Panc1 (cell line): ENCODE measurements at places on chromosomes 7 and 10. TPM values are rescaled to one million over a fixed set of nuclear protein-coding genes. Genes with fewer than 3 reads are reported as not detected.

GRCh38 chr7:147700702-147701101 is 889.9 kb upstream of the C7orf33 start:
- no peak overlapping the region for H3K27ac ChIP-seq
- DNase-seq = no peak
- H3K4me3 ChIP-seq = no peak overlapping the region
- no peaks in the 10 kb centered on the region for H3K4me1 ChIP-seq
- no peaks in the 10 kb centered on the region for H3K27me3 ChIP-seq

DNA sequence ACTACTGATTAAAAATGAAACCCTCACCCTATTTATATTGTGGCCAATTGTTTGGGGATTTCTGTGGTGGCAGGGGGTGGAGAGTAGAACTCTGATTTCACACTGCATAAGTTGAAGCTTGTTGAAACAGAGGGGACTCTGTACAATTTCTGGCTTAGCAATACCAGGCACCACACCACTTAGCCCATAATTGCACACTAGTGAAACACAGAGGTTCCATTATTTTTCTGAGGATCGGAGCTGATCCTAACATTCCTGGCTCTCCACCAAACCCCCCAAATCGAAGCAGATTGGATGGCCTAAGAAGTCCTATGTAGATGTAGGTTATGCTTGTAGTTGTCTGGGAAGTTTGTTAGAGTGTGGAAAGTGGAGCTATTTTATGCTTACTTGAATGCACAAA is 47.0 kb downstream of the PTN start:
- DNase-seq = no peak
- no peak overlapping the region for H3K4me3 ChIP-seq
- no peaks in the 10 kb centered on the region for H3K27me3 ChIP-seq
- no peaks in the 10 kb centered on the region for H3K36me3 ChIP-seq

- H3K36me3 ChIP-seq = no peaks in the 10 kb centered on the region
- no peak overlapping the region for H3K4me3 ChIP-seq
- no peaks in the 10 kb centered on the region for H3K27me3 ChIP-seq
These were observed 479.7 kb downstream of the ATRNL1 start for GRCh38 chr10:115572740-115573455.

GRCh38 chr7:122200888-122201287 is 56.8 kb upstream of the AASS start:
- H3K27me3 ChIP-seq = no peaks in the 10 kb centered on the region
- no peak overlapping the region for H3K4me3 ChIP-seq
- no peak for DNase-seq
- H3K36me3 ChIP-seq = no peaks in the 10 kb centered on the region
- no peak overlapping the region for H3K27ac ChIP-seq

GRCh38 chr7:100779359-100779758 is 46.0 kb downstream of the ZAN start:
- no peaks in the 10 kb centered on the region for H3K27me3 ChIP-seq
- no peak overlapping the region for H3K4me3 ChIP-seq
- H3K4me1 ChIP-seq = no peaks in the 10 kb centered on the region
- no peaks in the 10 kb centered on the region for H3K36me3 ChIP-seq
- no peak for DNase-seq
- no peak overlapping the region for H3K27ac ChIP-seq

DNA sequence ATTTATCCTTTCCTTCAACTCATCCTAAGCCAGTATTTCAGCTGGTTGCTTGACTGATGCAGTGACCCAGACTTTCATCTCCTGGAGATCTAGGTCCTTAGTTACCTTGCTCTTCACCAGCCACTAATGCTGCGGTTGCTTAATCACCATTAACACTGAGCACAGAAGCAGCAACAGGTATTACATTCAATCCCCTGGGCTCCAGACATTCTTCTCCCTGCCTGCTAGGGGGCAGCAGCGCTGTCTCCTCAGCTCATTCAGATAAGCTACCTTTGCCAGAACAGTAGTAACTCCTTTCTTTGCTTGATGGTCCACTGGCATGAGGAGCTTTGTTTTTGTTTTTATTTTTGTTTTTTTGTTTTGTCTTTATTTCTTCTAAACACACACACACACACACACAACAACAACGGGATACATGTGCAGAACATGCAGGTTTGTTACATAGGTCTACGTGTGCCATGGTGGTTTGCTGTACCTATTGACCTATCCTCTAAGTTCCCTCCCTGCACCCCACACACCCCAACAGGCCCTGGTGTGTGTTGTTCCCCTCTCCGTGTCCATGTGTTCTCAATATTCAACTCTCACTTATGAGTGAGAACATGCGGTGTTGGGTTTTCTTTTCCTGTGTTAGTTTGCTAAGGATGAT is 1043.2 kb upstream of the C7orf33 start:
- no peak overlapping the region for H3K4me3 ChIP-seq
- no peaks in the 10 kb centered on the region for H3K4me1 ChIP-seq
- H3K36me3 ChIP-seq = no peaks in the 10 kb centered on the region

DNA sequence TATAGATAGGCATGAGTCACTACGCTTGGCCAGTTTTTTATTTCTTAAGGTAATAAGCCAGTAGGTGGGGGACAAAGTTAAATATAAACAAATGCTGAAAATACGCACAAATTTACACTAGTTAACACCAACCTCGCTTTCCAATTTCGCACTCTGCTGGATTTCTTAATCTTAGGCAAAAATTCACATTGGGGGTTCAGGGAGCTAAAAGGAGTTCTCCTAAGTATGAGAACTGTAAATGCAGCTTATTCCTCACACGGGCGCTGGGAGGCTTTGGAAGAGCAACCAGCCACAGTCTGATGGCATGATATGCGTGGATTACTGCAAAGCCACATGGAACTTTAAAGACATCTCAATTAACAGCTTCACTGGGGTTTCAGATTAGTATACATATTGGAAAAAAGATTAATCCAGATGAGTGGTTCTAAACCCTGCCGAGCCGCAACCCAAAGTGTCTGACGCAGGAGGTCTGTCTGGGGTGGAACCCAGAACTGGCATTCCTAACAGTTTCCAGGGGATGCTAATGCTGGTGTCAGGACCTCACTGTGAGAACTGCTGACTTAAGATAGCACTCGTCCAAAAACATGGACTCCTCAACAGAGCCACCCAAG is 16.2 kb downstream of the TNS3 start:
- no peak overlapping the region for H3K4me3 ChIP-seq
- peak overlapping the region; percentile 100 for H3K27ac ChIP-seq
- 0 out of 2 replicates have a peak, but pooled peaks cover 7% of the 10 kb centered on the region for H3K36me3 ChIP-seq
- H3K27me3 ChIP-seq = no peaks in the 10 kb centered on the region
- peaks cover 91% of the 10 kb centered on the region for H3K4me1 ChIP-seq

GRCh38 chr7:13411151-13411550 is 578.3 kb downstream of the ETV1 start:
- no peaks in the 10 kb centered on the region for H3K27me3 ChIP-seq
- no peak overlapping the region for H3K4me3 ChIP-seq
- DNase-seq = no peak
- no peak overlapping the region for H3K27ac ChIP-seq
- H3K36me3 ChIP-seq = no peaks in the 10 kb centered on the region

DNA sequence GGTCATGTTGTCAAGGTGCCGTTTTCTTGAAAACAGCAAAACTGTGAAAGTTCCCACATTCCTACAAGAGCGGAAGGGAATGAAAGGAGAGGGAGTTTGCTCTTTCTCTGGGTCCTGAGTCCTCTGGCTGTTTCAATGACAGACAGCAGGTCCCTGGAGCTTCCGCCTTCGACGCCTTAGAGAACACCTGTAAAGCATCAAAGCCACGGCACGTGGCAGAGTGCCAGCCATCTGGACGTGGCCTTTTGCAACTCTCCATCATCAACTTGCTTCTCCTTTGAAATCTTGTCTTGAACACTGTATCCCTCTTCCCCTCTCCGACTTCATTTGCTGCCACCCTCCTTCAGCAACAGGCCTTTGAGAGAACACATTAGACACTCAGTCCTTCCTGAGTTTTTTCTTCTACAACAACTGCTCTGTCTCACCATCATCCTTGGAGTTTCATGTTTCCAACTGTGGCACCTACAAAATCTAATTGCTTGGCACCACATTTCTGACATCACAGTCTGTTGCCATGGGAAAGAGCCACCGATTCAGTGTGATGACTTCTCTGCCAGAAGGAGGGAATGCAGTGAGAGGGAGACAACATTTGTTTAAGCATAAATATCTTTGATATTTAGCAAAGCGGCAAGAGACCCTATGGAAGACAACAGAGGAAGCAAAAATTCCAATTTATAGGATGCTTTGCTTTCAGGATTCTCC is 204.9 kb upstream of the PTER start:
- no peak overlapping the region for H3K4me3 ChIP-seq
- no peaks in the 10 kb centered on the region for H3K27me3 ChIP-seq
- DNase-seq = no peak
- H3K27ac ChIP-seq = no peak overlapping the region

DNA sequence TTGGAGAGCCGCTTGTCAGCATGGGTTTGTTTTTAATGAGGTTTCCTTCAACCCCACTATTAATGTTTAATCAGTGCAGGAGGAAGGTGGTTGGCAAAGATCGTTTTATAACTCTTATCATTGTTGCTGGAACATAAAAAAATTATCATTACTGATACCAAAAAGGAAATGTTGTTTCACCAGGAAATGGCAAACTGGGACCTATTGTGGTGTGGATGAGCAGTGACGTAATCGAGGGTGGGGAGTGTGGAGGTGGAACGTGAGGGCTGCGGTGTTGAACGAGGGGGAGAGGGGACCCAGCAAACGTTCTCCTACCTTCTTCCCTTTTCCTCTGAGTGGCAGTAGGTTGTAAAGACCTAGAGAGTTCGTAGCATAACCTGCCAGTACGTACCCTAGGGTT is 71.9 kb upstream of the TOMM7 start:
- no peak overlapping the region for H3K4me3 ChIP-seq
- H3K27me3 ChIP-seq = no peaks in the 10 kb centered on the region; the same call in 1 of the 2 replicates
- no peaks in the 10 kb centered on the region for H3K4me1 ChIP-seq

- H3K36me3 ChIP-seq = peaks cover 2% of the 10 kb centered on the region
- no peaks in the 10 kb centered on the region for H3K27me3 ChIP-seq
- no peak for DNase-seq
- peaks cover 9% of the 10 kb centered on the region; the same call in 1 of the 2 replicates for H3K4me1 ChIP-seq
These were observed at the start of gene PAXIP1 for GRCh38 chr7:155003092-155003375. Gene PAXIP1, minus strand, starts transcription at chr7:155003124. Its CDS starts 195 bp downstream, at chr7:155002929.

- H3K4me1 ChIP-seq = peaks cover 9% of the 10 kb centered on the region
- DNase-seq = no peak
- no peak overlapping the region for H3K27ac ChIP-seq
- no peaks in the 10 kb centered on the region; the same call in 1 of the 2 replicates for H3K27me3 ChIP-seq
- no peaks in the 10 kb centered on the region for H3K36me3 ChIP-seq
- H3K4me3 ChIP-seq = no peak overlapping the region
These were observed 7.4 kb upstream of the ZMYND11 start for GRCh38 chr10:127612-128432.

- no peak overlapping the region for H3K27ac ChIP-seq
- DNase-seq = no peak
- H3K27me3 ChIP-seq = no peaks in the 10 kb centered on the region
- peaks cover 13% of the 10 kb centered on the region for H3K4me1 ChIP-seq
These were observed 54.2 kb downstream of the TACR2 start for GRCh38 chr10:69362471-69362954.

- no peaks in the 10 kb centered on the region for H3K36me3 ChIP-seq
- no peaks in the 10 kb centered on the region for H3K27me3 ChIP-seq
- H3K4me3 ChIP-seq = no peak overlapping the region
- no peak for DNase-seq
- no peaks in the 10 kb centered on the region for H3K4me1 ChIP-seq
- no peak overlapping the region for H3K27ac ChIP-seq
These were observed 11.5 kb upstream of the SVOPL start for GRCh38 chr7:138712652-138713051.

GRCh38 chr10:69101451-69102095 is 13.7 kb downstream of the SRGN start:
- H3K27ac ChIP-seq = no peak overlapping the region
- DNase-seq = no peak
- H3K4me3 ChIP-seq = no peak overlapping the region
- H3K36me3 ChIP-seq = no peaks in the 10 kb centered on the region

DNA sequence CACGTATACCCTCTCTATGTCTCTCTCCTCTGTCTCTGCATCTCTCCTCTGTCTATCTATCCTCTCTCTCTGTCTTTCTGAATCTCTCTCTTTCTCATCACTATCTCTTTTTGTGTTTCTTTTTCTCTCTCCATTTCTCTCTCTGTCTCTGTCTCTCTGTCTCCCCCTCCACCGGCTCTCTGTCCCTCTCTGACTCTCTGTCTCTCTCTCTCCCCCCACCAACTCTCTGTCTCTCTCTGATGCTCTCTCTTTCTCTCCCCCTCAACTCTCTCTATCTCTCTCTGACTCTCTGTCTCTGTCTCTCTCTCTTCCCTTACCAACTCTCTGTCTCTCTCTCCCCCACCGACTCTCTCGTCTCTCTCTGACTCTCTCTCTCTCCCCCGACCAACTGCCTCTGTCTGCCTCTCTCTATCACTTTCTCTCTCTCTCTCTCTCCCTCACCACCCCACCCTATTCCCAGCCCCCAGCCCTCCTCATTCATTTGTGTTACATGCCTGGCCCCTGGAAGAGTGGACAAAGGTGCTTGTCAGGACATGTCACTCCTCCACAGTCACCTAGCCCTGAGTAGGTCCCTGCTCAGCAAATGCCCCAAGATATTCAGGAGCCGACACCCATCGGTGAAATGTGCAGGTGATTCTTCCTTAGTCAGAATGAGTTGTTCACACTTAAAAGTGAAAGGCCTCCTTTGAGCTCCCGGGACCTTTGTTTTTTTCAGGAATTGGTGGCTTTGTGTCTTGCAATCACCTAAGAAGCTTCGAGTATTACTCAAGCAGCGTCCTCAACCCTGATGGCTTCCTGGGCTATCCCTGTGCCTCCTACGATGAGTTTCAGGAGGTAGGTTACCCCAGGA is 13.6 kb downstream of the PNLIPRP2 start:
- no peak overlapping the region for H3K4me3 ChIP-seq
- no peak overlapping the region for H3K27ac ChIP-seq
- H3K4me1 ChIP-seq = no peaks in the 10 kb centered on the region
- H3K36me3 ChIP-seq = no peaks in the 10 kb centered on the region

GRCh38 chr10:31426401-31426800 is 107.4 kb downstream of the ZEB1 start:
- DNase-seq = peak; percentile 41
- no peaks in the 10 kb centered on the region for H3K27me3 ChIP-seq

Gene UTF1
- total RNA-seq = not detected

Gene TRPV5
- total RNA-seq = not detected

Gene PHKG1
- 0.67 TPM for total RNA-seq

Gene PSAP
- total RNA-seq = 3,649 TPM

Gene AGAP6
- total RNA-seq = 14.4 TPM

Gene CYCS
- total RNA-seq = 245 TPM
